ENCODE measurements at places on chromosomes 1 and 21.

DNA sequence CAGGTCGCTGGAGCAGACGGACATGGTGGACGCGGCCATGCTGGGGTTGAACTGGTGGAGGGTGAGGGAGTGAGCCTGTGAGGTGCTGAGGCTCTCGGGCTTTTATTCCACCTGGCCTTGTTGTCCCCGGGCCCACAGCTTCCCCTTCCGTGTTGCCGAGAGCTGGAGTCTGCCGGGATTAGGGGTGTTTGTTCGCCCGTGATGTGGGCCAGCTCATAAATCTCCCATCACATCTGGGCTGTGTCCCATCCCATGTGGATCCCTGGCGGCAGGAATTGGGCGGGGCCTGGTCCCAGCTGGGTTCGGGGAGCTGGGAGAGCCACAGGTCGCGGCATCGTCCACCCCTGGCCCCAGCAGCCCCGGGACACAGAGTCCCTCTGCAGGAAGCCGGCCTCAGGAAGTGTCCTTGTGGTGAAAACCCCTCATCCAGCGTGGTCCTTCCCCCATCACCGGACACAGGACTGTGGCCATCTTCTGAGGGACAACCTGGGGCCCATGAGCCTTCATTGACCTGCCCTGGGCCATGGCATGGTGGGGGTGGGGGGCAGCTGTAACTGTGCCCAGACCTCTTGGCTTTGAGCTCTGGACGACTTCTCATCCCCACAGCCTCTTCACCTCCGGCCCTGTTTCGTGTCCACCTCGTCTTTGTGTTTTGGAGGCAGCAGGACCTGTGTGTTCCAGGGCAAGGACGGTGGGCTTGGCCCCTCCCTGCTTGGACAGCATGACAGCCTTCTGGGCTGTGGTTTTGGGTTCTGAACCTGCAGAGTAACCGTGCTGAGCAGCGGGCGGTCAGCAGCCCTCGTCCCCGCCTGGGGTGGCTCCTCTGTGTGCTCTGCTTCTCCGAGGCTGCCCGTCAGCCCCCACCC is at the start of gene KRTAP10-6:
Gene KRTAP10-6, minus strand, starts transcription at position 60 of the 866 bp plus-strand sequence. Its CDS starts 21 bp downstream, at position 39.
- no peak for DNase-seq

DNA sequence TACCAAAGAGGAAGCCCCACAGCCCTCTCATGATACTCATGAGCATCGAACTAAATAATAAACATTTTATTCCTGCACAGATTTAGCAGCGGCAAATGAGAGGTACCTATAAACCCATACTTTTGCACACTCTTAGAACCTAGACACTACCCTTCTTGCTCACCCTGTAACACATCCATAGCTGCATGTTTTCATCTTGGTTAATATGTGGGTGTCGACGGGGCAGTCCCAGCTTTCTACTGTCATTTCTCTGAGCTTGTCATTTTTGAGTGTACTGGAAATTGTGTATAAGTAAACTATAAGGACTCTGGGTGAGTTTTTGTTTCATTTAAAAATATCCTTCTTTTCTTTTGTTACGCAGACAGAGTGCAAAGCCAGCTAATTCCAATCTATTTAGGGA is 25.5 kb downstream of the OVGP1 start:
- DNase-seq: no peak

GRCh38 chr1:175548774-175549173 is 194.6 kb downstream of the TNR start:
- no peak for DNase-seq

DNA sequence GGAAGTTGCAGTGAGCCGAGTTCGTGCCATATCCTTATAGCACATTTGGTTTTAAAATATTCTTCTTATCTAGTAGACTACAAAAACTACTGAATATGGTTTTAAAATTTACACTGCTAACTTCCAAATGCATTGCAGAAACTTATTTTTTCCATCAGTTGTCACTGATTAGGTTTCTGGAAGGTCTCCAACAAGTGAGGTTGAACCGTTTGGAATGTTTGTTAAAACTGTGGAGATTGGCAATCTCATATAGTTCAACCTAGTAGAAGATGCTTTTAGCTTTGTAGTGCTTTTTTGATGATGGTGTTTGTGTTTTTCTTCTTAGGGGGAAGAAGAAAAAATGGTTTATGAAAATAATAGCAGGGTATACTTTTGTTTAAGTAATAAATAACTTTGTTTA is 12.9 kb downstream of the CENPF start:
- DNase-seq: no peak

DNA sequence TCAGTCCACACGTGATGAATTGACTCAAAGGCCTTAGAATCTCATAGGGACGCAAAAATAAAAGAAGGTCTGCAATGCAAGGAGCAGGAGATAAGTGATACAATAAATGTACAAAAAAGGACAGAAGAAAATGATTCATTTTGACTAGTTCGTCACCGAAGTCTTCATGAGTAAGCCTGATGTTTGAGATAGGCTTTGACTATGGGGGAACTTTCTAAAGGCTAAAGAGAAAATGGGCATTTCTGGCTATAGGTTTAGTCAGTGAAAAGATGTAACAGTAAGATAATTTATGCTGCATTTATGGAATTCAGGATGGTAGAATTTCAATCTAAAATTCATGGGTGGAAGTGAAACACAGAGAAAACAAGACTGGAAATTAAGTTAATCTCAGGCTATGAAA is 163.0 kb downstream of the ADGRL4 start:
- DNase-seq: no peak

GRCh38 chr1:43660355-43660754 is 10.4 kb downstream of the KDM4A start:
- DNase-seq: no peak

- no peak for DNase-seq
Measured at GRCh38 chr21:45207839-45208626, 79.7 kb downstream of the POFUT2 start.

GRCh38 chr1:159802111-159802510 is at the start of gene FCRL6:
FCRL6 (plus strand) TSS chr1:159802360; CDS start chr1:159802425, 65 bp downstream.
- no peak for DNase-seq

- no peak for DNase-seq
Measured at GRCh38 chr1:60709426-60709825, 372.9 kb upstream of the NFIA start.

DNA sequence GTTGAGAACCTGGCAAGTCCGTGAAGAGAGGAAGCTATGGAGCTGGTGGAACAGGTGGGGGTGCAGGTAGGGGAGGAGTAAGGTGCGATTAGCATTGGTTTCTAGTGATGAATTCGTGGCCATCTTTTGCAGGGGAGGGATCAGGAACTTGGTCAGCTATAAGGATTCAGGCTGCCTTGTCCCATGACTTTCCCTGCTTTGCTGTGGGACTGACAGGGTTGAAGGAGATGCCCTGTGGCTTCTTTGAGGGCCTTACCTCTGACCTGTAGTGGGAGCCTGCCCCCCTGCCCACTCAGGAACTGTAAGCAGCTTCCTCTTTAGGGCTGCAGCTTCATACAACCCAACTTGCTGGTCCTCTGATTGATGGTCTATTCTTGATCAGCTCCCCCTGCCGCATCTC is 84.7 kb upstream of the CD34 start:
- no peak for DNase-seq

DNA sequence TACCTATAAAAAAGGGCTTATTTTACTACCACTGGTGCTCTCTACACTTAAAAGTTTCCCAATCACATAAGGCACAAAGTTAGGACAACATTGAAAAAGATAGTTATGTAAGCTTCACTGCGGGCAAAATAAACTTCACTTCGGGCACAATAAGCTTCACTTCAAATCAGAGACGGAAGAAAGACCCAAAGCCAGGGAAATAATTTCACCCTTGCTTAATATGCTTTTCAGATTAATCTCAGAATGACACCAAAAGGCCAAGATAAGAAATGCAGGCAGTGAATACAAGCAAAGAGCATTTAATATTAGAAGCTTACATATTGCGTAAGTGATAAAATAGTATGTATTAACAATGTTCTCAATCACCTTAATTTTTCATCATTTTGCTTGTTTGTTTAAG is 444.2 kb downstream of the SETD4 start:
- DNase-seq: no peak

GRCh38 chr21:24050231-24050630 is 1557.0 kb downstream of the MRPL39 start:
- no peak for DNase-seq

DNA sequence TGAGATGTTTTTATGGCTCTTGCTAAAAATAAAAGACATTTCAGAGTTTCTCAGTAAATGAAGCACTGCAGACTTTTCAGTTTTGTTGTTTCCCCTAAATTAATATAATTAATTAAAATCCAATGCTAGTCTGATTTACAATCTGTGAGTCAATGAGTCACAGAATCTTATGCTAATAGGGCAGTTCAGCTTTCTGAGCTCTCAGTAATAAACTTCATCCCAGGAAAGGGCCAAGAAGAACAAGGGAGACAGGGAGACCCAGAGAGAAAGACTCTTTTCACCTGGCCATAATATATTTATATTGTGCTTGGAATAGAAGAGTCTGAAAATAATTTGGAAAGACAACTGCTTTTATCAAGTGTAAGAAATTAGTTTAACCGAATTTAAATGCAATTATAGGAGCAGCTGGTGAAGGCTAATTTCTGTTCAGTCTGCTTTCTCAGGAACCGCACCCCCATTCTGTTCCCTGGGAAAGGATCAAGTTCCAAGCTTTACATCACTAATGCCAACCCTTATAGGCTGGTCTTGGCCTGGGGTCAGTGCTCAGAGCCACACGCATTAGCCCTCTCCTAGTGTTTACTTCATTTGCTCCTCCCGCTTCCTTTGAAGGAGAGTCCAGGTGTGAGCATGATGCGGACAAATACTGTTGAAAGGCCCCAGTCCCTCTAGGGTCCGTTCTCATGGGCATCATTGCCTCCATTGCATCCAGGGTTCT is 145.6 kb downstream of the ZBTB18 start:
- DNase-seq: no peak

- no peak for DNase-seq
Measured at GRCh38 chr1:6292102-6292501, 31.2 kb upstream of the GPR153 start.

DNA sequence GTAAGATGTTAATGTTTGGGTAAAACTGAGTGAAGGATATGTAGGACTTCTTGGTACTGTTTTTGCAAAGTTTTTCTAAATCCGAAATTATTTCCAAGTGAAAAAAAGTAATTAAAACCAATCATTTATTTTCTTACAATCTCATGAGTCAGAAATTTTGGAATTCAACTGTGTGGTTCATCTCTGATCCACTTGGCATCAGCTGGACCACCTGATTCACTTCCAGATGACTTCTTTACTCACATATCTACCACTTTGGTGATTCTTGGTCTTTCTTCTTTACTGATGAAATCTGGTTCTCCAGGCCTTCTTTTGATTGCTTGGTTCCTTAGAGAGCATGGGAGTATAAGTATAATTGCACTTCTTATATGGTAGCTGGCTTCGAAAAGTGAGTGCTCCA is 254.9 kb upstream of the CACYBP start:
- DNase-seq: no peak

- no peak for DNase-seq
Measured at GRCh38 chr1:163712321-163712720, 390.6 kb downstream of the NUF2 start.

Data from neuronal stem cell (in vitro differentiated cells).